ENCODE measurements at places on chromosomes 1 and 21. TPM values are rescaled to one million over a fixed set of nuclear protein-coding genes. Genes with fewer than 3 reads are reported as not detected.
A peak's percentile ranks its signal among the peaks of the same experiment; 100 is the strongest.

Gene CFAP107
- total RNA-seq, result not detected

Gene KRTAP19-1
- not detected for total RNA-seq

Gene TACSTD2
- not detected for total RNA-seq

Gene ZBTB37
- total RNA-seq, result 3.8 TPM

DNA sequence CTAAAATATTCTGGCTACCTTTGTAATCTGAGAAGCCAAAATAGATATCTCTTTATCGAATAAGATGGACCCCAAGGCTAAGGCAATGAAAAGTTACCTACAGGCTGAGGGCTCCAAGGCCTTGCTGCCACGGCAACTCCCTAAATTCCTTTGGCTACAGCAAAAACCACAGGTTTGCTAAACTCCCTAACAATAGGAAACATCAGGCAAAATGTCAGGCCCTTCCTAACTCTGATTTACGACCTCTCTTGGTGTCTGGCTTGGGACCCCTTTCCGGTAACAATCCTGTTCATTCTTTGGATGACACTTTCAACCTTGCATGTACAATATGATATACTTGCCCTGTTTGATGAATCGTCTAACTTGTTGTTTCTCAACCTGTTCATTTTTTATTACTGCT is 11.3 kb upstream of the OR2T8 start:
- DNase-seq, result no peak

- no peak for DNase-seq
Observed at GRCh38 chr1:222522105-222522915, 25.6 kb downstream of the HHIPL2 start.

DNA sequence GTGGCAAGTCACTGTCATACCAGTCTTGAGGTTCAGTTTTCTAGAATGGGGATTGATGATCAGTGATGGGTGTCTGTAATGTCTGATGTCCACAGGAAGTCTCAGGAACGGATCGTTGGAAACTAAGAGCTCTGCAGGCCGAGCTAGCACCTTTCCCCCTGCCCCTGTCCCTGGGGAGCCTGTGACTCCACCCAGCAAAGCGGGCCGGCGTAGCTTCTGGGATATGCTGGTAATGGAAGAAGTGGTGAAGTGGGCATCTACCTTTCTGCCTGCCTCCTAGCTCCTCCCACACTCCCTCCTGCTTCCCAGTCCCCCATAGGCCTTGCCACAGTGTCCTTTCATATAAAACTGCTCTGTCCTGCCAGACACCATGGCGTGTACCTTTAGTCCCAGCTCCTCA is 13.4 kb downstream of the HYI start:
- DNase-seq, result no peak

GRCh38 chr1:216216305-216216704 is 206.9 kb downstream of the USH2A start:
- peak; percentile 17 for DNase-seq

DNA sequence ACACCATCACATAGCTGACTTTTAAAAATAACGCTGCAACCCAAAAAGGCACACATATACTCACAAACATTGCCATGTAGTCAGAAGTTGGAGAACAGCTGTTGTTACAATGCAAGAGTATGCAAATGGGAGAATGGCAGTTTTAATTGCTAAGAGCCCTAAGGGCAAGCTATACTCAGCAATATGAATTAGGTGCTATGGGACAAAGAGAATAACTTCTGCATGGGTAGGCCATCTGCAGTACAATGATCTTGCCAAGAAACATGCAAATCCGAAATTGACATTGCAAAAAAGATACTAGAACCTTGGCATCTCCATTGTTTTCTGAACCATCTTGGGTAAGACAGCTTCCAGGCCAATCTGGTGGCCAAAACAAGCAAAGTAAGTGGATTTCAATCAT is 697.8 kb downstream of the LRRIQ3 start:
- DNase-seq, result no peak

DNA sequence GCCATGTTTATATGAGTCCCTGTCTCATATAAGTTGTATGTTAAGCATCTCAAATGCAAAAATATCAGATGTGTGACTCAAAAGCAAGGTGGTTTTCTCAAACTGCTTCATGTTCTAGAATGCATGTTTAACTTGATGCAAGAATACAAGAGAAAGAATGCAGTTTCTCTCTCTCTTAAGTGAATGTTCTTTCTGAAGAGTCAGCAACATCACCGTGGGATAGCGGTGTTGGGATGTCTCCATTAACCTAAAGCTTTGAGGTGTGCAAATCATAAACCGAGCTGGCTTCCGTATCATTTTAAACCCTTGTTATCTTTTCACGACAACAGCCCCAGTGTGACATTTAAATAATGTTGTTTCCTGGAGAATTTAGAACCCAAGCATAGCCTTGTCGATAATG is 48.4 kb upstream of the TARBP1 start:
- DNase-seq, result no peak

DNA sequence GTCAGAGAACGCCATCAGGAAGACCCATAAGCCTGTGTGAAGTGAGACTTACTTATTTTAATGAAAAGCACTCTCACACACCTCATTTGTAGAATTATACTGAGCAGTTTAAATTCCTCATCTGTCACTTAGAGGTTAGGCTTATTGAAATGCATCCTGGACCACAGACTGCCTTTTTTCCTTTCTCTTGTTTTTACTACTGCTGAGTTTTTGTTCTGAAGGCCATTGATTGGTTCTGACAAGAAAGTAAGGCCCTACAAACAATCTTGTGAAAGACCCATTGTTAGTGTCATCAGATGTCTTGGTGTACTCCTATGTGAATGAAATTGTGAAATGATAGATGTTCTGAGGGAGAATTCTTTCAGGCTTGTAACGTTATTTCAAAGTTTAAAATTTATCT is 1343.3 kb upstream of the ADGRL2 start:
- no peak for DNase-seq

DNA sequence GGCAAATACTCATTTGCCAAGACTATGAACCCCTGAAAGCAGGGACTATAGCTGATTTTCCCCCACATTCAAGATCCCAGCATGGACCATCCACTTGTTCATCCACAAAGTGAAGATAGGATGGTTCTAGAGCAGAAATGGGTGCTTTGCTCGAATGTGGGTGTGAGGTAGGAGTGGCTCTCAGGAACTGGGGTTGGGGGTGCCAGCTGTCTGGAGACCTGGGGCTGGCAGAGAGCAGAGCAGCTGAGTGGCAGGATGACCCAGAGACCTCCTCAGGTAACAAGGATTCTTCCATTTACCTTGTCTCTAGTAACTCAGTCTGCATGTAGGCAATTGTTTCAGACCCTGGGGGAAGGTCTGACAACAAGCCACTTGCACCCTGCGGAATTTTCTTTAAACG is 6.0 kb downstream of the S100A9 start:
- no peak for DNase-seq

GRCh38 chr1:107997866-107998265 is 32.9 kb upstream of the VAV3 start:
- DNase-seq, result no peak

GRCh38 chr1:101451888-101452287 is 215.1 kb downstream of the S1PR1 start:
- DNase-seq, result no peak

DNA sequence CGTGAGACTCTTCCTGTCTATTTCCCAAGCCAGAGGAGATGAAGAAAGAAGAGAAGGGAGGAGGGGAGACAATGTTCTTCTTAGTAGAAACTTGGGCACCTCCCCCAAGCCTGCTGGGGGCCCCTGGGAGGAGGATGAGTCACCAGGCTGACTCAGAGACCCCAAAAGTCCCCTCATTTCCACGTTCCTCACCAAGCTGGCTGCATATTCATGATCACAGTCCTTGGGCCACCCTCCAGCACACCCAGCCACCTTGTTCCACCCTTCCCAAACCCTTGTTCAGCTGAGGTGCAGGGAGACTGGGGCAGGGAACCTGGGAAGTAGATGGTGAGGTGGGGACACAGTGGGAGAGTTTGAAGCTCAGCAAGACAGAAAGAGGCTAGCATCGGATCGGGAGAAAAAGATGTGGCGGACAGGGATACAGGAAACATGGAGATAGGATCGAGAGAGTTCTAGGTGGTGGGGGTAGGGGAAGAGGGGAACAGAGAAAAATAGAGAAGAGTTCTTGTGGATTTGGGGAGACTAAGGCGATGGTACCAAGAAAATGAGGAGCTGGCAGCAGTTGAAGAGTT is 712 bp downstream of the RAB13 start:
- peak; percentile 84 for DNase-seq

Data from HT1080 (cell line).